K562 (cell line): ENCODE measurements at places on chromosomes 3 and 15.

- no peak for DNase-seq
These were observed 9.3 kb downstream of the GLDN start for GRCh38 chr15:51350723-51351122.

- no peak for DNase-seq
These were observed 11.5 kb downstream of the TLR9 start for GRCh38 chr3:52213901-52214300.

DNA sequence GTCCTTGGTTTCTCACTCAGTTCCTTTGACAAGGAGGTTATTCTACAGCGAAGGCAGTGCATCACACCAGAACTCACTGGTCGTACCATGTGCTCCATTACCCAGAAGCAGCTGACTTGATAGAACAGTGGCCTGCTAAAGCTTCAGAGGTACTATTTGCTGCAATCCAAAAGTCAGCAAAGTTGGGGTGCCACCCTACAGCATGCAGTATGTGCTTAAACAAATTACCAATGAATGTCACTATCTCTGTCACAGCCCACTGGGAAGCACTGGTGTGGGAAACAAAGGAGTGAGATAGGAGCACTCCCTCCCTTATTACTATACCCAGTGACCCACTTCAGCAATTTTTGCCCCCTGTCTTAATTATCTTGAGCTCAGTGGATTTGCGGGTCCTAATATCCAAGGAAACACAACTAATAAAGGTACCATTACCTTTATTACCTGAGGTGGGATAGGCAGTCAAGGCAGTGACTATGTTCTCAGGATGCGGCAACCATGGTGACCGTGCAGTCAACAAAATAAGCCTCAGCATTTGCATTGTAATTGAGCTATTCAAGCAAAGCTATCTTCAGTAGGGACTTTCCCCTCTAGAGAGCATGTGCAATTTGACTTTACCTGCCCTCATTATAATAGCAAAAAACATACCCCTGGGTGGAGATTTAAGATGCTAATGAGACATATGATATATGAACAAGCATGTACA is 199.4 kb downstream of the OCA2 start:
- DNase-seq, result no peak

GRCh38 chr3:154081305-154081704 is 39.9 kb upstream of the ARHGEF26 start:
- DNase-seq, result no peak

DNA sequence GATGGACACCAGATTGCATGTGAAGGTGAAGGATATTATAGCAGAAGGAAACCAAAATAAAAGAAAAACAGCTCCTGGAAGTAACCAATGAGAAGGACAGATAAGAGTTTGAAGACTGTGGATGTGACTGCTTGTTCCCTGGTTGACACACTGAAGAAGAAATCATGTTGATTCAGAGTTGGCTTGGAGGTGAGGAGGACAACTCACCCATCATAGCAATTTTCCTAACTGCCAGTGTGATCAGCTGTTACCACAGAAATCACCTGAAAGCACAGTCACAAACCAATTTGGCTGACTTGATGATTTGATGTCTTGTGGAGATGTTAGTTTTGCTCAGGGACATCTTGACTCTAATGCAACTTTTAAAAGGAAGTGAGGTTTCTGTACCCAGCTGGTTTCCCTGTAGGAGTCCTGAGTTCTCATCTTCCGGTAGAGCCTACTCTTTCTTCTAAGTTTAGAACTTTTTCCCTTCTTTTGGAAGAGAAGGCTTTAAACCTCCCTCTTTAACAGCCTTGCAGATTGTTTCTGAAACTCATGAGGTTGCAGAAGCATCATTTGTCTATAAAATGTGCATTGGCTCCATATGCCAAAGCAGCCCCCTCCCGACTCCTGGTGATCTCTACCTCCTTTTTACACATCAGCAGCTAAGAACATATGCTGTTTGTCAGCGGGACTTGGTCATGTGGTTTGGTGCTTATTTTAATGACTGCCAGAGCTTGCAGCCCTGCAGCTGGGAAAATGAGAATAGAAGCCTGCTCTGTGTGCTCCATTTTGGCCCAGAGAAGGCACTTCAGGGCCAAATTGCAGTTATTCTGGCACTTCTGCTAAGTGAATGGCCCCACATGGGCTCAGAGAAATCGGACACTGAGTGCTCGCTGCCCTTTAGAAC is 10.3 kb downstream of the ATG7 start:
- DNase-seq, result no peak

DNA sequence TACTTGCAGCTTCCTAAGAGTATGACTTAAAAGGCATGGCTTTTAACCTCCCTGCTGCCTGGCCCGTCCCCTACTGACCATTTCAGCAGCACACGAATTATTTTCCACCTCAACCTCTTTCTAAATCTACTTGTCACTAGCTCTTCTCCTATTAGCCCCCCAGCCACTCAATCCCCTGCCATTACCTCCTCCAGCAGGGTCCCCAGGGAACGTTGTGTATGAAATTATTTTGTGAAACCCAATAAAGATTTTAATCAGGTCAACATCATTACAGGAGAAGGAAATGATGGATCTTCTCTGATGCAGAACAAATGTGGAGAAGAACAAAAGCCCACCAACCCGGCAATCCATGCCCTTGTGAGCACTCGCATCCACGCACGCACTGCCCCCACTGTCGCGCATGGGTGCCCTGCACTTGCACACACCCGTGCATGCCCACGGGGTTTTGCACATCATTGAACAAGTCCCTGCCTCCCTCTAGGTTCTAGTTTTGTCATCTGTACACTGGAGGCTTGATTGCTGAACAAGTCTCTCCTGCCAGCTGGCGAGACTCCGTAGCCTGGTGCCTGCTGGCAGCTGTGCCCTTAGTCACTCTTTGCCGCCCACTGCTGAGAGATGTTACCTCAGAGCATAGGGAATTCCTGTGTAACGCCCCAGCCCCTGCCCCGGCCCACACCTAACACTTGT is 51.6 kb downstream of the LINGO1 start:
- no peak for DNase-seq
